Nasal cavity respiratory epithelium epithelial cell of viscerocranial mucosa (primary cell): ENCODE measurements at places on chromosomes 6 and 20. TPM values are rescaled to one million over a fixed set of nuclear protein-coding genes. Genes with fewer than 3 reads are reported as not detected.

The SNAP91 gene
- under 0.01 and 0.07 TPM in 2 replicates for total RNA-seq

The GLP1R gene
- total RNA-seq: not detected in 2 replicates

The KIAA1755 gene
- not detected in 2 replicates for total RNA-seq

The PGBD1 gene
- 2.1 and 3.7 TPM in 2 replicates for total RNA-seq

The KCNQ5 gene
- 3.0 and 3.8 TPM in 2 replicates for total RNA-seq
